Epithelial cell of alveolus of lung (primary cell): ENCODE measurements at places on chromosomes 7 and 10. TPM values are rescaled to one million over a fixed set of nuclear protein-coding genes. Genes with fewer than 3 reads are reported as not detected.

FANK1 gene
- total RNA-seq = 1.3 and 3.0 TPM in 2 replicates

AKR1C3 gene
- total RNA-seq = 0.52 and 9.6 TPM in 2 replicates

VAX1 gene
- not detected in 2 replicates for total RNA-seq

PRR15 gene
- 0.16 and 4.5 TPM in 2 replicates for total RNA-seq

HABP2 gene
- not detected in 2 replicates for total RNA-seq

AKR1C8 gene
- not detected in 2 replicates for total RNA-seq

APBB1IP gene
- under 0.01 TPM in 1 of 2 replicates, not detected in the other for total RNA-seq

TECTB gene
- not detected in 2 replicates for total RNA-seq

PRSS58 gene
- total RNA-seq = not detected in 2 replicates

UNCX gene
- not detected in 2 replicates for total RNA-seq

MALRD1 gene
- total RNA-seq = 0.08 and 0.65 TPM in 2 replicates

FAM221A gene
- 0.16 and 2.1 TPM in 2 replicates for total RNA-seq

LLCFC1 gene
- total RNA-seq = not detected in 2 replicates

CDC123 gene
- total RNA-seq = 53.7 and 96.7 TPM in 2 replicates

PON1 gene
- total RNA-seq = not detected in 2 replicates

CPA1 gene
- not detected in 2 replicates for total RNA-seq

GNAT3 gene
- total RNA-seq = 0.16 TPM in 1 of 2 replicates, not detected in the other

NEUROG3 gene
- total RNA-seq = not detected in 2 replicates

RAB11FIP2 gene
- total RNA-seq = 9.2 and 14.3 TPM in 2 replicates

HGF gene
- total RNA-seq = 78.2 and 389 TPM in 2 replicates

COL13A1 gene
- total RNA-seq = 3.7 and 22.6 TPM in 2 replicates

FAM25C gene
- not detected in 2 replicates for total RNA-seq

TECPR1 gene
- 18.8 and 28.8 TPM in 2 replicates for total RNA-seq

MEOX2 gene
- 0.13 and 59.3 TPM in 2 replicates for total RNA-seq

HOXA5 gene
- total RNA-seq = 125 and 134 TPM in 2 replicates

GSTO2 gene
- total RNA-seq = 8.9 and 18.4 TPM in 2 replicates

SLC13A1 gene
- not detected in 2 replicates for total RNA-seq

DNAJC12 gene
- 11.5 and 21.9 TPM in 2 replicates for total RNA-seq

SLK gene
- 19.7 and 31.0 TPM in 2 replicates for total RNA-seq

PVRIG gene
- not detected in 2 replicates for total RNA-seq

GLRX3 gene
- total RNA-seq = 39.3 and 88.0 TPM in 2 replicates

SPDYE2B gene
- total RNA-seq = not detected in 2 replicates

SH2D4B gene
- total RNA-seq = 0.13 TPM in 1 of 2 replicates, not detected in the other

GFRA1 gene
- total RNA-seq = 3.9 and 5.2 TPM in 2 replicates

UFSP1 gene
- total RNA-seq = 3.5 and 9.4 TPM in 2 replicates

SERPINE1 gene
- 85.0 and 3,652 TPM in 2 replicates for total RNA-seq
